Activated CD4-positive, alpha-beta T cell treated with anti-CD3 and anti-CD28 coated beads, Interleukin-2, amount 50 U/mL, for 1 hour (primary cell): ENCODE measurements at places on chromosomes 11 and 22.
A peak's percentile ranks its signal among the peaks of the same experiment; 100 is the strongest.

DNA sequence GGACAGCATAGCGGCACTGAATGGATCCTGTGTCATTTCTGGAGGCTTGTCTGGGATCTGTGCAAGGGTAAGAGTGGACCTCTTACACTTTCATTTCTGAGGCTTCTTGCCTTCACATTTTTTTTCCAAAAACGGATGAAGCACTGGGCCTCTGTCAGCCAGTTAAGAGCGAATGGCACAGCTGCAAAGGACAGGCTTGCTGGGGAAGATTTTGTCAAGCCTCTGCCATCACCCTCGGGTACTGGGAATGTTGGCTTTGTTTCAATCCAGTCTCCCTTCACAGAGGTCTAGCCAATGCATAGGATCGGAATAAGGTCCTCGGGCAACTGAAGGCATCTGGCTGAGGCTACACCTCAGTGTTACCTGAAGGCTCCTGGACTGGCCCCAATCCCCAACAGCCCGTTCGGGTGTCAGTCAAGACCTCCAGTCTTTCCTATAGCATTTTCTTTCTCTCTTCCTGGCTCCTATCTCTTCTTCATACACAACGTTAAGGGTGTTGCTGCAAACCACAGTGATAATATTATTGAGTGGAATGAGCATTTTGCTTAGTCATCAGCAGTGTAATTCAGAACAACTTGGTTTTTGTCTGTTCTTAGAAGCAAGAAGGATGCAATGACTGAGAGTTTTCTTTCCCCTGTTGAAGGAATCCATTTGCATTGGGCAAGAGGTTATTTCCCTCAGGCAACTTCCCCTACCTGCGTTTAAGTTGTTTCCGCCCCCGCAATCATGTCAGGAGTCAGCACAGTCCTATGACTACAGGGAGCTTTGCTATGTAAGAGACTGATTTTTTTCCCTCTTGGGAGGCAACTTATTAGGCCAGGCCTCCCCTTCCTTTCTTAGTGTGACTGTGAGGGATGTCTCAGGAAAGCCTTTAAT lies 22.8 kb downstream of the NPAT start:
- DNase-seq = no peak

GRCh38 chr11:134074766-134075165 lies 5.9 kb downstream of the JAM3 start:
- no peak for DNase-seq

- peak; percentile 9 for DNase-seq
Measured at GRCh38 chr11:114348200-114349191, 51.8 kb downstream of the C11orf71 start.

DNA sequence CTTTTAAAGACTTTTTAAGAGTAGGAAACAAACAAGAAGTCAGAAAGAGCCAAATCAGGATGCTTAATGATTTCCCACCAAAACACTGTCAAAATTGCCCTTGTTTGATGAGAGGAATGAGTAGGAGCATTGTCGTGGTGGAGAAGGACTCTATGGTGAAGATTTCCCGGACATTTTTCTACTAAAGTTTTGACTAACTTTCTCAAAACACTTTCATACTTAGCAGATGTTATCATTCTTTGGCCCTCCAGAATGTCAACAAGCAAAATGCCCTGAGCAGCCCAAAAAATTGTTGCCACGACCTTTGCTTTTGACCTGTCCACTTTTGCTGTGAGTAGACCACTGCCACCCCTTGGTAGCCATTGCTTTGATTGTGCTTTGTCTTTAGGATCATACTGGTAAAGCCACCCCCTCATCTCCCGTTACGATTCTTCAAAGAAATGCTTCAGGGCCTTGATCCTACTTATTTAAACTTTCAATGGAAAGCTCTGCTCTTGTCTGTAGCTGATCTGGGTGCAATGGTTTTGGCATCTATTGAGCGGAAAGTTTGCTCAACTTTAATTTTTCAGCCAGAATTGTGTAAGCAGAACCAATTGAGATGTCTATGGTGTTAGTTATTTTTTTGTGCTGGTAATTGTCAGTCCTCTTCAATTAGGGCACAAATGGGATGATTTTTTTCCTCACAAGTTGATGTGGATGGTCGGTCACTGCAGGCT lies 67.2 kb downstream of the ADM start:
- DNase-seq = no peak

GRCh38 chr22:36136988-36137387 lies 23.6 kb downstream of the APOL3 start:
- DNase-seq = no peak

DNA sequence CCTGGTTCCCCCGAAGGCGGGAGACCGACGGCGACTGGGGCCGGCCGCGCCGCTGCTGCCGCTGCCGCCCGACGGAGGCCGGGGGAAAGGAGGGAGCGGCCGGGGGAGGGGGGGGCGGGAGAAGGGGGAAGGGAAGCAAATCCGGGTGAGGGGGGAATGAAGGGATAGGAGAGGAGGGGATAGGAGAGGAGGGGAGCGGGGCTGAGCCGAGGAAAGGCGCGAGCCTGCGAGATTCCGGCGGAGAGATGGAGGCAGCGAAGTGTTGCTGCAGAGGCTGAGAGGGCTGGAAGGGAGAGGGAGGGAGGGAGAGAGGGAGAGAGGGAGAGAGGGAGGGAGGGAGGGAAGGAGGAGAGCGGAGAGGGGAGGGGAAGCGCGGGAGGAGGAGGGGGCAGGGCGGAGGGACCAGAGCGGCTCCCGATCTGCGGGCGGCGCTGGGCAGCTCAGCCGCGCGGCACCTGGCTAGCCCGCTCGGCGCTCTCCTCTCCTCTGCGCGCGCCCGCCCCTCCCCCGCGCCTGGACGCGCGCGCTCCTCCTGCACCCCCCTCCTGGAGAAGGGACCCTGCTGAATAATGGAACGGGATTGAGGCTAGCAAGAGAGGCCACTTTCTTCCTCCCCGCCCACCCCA lies 52.3 kb downstream of the SLC22A12 start:
- DNase-seq = no peak

DNA sequence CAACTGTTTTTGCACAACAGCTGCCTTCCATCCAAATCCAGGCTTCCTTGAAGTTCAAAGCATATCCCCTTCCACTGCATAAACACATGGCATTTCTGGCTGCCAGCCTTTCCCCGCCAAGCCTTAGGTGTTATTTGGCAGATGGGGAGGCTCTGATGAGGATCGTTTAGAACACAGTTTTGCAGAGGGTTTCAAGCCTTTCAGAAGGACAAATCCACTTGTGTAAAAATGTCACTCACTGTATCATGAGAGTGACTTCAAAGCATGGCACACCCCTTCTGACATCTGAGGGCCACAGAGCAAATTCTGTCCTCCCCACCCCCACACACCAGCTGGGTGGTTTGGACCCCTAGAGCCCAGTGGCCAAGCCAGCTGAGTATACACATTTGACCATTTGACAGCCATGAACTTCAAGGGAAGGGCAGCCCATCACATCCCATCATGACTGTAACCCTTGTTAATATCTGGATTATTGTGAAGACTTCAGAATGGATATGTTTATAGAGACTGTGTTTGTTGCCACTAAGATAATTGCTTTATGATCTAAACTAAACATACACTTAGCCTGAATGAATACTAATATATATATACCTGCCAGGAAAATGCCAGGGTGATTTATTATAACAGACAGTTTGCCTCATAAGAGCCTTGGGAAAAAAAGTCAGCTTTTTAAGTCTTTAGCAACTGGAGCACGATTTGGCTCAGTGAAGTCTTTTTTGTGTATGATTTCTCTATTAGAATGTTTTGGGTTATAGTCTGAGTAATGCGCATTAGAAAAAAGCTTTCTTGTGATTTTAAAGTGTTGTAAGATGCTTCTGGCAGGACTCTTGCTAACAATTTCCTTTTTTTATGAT lies 31.9 kb downstream of the FBLN1 start:
- no peak for DNase-seq

- no peak for DNase-seq
Measured at GRCh38 chr22:28450109-28450508, 229.5 kb downstream of the TTC28 start.

DNA sequence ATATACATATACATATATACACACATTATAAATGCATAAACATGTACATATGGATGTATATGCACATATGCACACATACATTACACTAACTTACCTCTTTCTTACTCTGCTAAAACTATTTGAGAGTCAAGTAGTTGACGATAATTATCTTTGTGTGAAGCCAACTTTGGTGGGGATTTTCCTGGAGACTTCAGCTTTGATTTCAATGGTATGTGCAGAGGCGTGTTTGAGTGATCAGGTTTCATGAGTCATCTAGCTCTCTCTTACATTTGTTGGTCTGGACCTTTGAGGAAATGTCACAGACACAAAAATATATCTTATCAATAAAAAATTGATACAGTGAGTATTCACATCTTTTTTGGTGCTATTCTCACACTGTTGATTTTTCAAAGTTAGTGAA lies 769.1 kb upstream of the LUZP2 start:
- DNase-seq = no peak

- no peak for DNase-seq
Measured at GRCh38 chr11:78961247-78961646, 386.6 kb upstream of the NARS2 start.

DNA sequence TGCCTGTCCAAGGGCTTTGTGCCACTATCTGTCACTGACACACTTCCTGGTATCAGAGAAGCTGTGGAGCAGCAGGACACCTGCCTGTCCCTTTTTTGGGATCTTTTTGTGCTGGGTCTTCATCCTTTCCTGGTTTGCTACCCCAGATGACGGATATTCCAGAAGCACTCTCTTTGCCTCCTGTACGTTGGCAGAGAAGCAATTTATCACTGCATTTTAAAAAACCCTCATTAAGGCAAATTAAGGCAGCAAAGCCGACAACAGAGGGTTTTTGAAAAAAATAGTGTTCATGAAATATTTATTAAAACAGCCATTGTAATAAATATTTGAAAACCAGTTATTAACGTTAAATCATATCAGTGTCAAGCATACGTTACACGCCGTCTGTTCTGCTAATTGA lies 209.6 kb upstream of the NTM start:
- no peak for DNase-seq

- no peak for DNase-seq
Measured at GRCh38 chr22:49687333-49687732, 140.3 kb downstream of the BRD1 start.

DNA sequence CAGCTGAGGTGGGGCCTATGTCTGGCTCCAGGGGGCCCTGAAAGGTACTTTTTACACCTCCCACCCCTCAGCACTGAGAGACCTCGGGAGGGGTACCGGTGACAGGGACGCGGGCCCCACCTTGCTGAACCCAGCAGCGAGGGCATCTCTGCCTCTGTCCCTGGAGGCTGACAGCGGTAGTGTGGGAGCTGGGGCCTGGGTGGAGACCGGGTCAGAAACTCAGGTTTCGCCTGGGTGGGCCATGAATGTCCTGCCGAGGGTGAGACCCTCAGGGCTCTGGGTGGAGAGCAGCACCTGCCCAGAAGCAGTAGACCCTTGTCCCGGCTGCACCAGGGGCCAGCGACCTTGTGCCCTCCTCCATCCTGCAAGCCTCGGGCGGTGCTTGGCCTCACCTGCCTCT lies 22.2 kb downstream of the PTDSS2 start:
- no peak for DNase-seq

- DNase-seq = no peak
Measured at GRCh38 chr11:126336671-126337101, 18.8 kb upstream of the ST3GAL4 start.

GRCh38 chr11:128859563-128860441 lies 7.3 kb downstream of the KCNJ1 start:
- peak; percentile 78 for DNase-seq

DNA sequence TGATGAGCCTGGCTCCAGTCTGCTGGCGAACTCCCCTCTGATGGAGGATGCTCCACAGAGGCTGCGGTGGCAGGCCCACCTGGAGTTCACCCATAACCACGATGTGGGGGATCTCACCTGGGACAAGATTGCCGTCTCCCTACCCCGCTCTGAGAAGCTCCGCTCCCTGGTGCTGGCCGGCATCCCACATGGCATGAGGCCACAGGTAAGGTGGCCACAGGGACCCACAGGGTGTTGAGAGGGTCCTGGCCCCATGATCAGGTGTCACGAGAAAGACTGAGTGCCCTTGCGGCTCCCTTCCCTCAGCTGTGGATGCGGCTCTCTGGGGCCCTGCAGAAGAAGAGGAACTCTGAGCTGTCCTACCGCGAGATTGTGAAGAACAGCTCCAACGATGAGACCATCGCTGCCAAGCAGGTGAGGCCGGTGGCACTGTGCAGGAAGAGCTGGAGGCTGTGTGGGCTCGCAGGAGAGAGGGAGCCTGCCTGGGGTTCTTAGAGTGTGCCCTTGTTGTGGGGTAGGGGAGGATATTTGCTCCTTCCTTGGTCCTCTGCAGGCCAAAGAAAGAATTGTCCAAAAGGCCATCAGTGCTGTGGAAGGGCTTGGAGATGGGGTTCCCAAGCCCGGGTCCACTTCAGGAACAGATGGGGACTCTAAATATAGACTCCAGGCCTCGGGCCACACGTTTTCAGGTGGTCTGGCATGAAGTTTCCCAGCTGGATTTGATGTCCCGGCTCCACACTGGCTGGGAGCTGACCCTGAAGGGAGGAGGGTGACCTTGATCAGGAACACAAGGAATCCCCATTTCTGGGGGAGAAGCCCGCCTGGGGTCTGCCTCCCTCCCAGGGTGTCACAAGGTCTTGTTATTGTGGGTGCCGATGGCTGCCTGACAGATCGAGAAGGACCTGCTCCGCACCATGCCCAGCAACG lies 34.1 kb downstream of the SGSM3 start:
- DNase-seq = no peak

DNA sequence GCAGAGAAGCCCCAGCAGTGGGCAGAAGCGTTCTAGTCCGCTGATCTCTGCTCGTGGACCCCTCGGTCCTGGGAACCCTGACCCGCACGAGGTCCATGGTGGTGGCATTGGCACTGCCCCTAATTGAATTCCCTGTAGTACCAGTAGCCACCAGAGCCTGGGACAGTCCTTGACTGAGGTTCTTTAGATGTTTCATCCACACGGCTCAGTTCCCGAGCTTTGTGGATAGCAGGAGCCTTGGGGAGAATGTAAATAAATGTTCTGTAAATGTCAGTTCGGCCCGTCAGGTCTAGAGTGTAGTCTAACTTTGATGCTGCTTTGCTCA lies 39.4 kb upstream of the SEPTIN5 start:
- DNase-seq = no peak

GRCh38 chr11:120097721-120098385 lies 40.1 kb downstream of the TRIM29 start:
- no peak for DNase-seq

DNA sequence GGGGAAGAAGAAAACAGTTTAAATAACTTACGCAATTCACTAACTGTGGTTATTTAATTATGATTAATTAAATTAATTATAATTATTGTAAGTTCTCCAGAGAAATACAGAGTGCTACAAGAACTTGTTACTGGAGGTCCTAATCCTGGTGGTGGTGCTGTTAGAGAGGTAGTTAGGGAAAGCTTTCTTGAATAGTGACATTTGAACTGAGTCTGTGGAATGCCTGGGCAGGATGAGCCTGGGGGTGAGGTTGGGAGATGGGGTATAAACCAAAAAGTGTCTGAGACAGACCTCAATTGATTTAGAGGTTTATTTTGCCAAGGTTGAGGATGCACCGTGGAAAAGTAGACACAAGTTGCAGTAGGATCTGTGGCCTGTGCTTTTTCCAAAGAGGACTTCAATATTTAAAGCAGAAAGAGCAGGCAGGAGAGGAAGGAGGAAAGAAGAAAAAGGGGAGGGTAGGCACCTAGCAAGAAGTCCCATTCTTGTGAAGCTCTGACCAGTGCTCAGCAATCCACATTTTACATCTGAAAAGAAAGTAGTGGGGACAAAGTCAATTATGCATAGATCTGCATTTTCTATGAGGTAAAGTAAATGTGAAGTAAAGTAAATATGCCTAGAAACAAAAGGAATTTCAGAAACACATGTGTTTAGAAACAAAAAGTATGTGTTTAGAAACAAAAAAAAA lies 4.4 kb upstream of the ZNF202 start:
- DNase-seq = no peak

- no peak for DNase-seq
Measured at GRCh38 chr11:100965346-100965745, 164.3 kb downstream of the PGR start.

GRCh38 chr11:73204711-73205121 lies 13.4 kb upstream of the P2RY2 start:
- no peak for DNase-seq
